ENCODE measurements at places on chromosomes 2 and 18.

DNA sequence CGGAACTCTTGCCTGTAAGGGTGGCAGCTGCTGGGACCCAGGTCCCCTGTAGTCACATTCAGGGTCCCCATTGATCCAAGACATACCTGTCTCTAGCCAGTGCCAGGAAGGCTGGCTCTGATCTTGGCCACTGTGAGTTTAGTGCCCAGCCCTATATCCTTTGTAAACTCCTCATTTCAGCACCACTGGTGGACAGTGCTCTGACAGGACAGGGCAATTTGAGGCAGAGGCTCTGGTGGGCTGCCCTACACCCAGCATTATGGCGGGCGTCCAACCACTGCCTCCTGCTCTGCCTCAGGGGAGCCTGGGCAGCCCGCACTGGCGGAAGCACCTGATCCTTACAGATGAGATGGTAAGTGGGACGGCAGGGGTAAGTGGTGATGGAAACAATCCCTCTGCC is 55.2 kb upstream of the MGAT4A start:
- no peak for DNase-seq

GRCh38 chr2:240670950-240671349 is 11.7 kb downstream of the AQP12B start:
- no peak for DNase-seq

DNA sequence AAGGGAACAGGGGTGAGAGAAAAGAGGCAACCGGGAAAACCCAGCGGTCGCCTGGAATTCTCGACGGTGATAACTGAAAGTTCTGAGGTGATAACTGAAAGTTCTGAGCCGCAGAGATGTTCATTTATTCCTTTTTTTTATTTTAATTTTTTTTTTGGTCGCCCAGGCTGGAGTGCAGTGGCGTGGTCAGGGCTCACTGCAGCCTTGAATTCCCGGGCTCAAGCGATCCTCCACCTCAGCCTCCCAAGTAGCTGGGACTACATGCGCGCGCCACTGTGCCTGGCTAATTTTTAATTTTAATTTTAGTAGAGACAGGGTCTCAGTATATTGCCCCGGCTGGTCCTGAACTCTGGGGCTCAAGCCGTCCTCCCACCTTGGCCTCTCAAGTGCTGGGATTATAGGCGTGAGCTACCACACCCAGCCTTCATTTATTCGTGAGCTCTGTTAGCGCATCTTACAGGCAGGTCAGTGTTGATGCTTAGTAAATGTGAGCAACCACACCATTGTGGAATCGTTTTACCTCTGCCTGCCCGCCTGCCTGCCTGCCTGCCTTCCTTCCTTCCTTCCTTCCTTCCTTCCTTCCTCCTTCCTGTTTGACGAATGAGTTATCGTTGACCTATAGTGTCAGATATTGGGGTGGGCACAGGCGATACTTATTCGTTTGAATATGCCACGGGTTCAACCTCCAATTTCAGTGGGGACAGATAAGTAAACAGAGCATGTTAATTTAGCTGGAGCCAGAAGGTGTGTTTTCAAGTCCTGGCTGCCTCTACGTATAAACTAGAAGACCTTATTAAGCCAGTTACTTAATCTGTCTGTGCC is 557 bp upstream of the E2F6 start:
- no peak for DNase-seq

- no peak for DNase-seq
Measured at GRCh38 chr2:31384351-31384750, 30.2 kb downstream of the XDH start.

DNA sequence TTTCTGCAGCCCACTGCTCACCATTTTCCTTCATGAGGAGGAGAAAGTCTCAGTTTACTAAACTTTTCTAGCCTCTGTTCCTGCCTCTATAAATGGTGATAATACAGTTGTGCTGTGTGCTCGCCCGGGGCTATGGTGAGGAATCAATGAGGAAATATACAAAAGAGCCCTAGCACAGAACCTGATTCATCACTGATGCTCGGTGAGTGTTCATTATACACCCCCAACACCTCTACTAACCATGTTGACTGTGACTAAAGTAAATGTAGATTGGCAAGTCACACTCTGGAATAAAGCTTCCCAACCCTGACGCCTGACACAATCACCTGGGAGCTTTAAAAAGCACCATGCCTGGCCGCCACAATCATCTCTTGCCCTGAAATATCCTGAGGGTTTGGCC is 118.8 kb upstream of the CYP1B1 start:
- no peak for DNase-seq

DNA sequence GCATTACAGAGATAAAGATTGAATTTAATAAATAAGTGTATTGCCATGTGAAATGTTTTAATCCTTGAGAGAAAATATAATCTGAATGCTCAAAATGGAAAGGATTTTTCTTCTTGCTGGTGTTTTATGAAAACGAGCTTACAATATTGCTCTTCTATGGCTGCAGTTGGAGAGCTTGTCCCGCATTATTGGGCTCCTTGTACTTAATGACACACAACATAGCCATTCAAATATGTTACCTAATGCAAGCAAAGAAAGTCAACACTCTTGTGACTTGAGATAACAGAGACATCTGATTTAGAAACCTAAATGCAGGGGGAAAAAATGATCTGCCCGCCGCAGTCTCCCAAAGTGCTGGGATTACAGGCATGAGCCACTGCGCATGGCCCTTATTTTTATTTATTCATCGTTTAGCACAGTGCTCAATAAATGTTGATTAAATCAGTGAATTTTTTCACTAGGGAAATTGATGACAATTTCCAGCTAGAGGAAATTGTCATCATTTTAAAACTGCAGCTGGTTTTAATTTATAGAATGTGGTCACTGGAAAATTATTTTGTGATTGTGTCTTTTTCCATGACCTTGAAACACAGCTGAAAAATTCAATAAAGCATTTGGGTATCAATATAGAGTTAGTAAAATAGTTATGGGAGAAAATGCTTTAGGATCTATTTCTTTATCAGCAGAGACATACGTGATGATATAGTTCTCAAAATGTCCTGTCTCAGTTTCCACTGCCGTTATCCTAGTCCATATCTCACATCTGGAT is 2.4 kb upstream of the PRKD3 start:
- DNase-seq: no peak

DNA sequence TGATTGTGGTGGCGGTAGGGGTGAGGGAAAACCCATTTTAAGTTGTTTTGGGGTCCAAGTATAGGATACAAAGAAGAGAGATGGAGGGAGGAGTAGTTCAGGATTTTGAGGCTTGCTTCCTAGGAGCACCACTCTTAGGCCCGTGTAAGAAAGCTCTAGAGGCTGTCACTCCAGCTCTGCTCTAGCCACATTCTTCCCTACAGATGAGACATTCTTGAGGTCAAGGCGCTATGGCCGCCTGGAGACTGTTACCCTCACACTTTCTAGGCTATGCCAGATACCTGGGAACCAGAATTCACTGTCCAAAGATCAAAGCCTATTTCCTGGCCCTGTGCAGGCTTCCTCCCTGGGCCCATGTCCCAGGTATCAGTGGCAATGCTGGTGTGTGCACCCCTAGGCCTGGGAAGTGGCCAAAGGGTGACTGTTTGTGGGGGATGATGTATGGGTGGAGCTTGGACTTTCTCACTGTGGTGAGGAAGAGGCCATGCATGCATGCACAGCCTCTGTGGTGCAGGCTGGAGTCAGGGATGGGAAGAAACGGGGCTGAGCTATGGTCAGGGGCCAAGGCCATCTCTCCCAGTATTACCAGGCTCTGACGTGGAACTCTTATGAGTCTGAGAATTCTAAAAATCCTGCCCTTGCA is 7.0 kb upstream of the TTL start:
- DNase-seq: no peak

- no peak for DNase-seq
Measured at GRCh38 chr2:64910972-64911433, 78.2 kb upstream of the SLC1A4 start.

- DNase-seq: no peak
Measured at GRCh38 chr2:231395188-231396057, at the start of gene B3GNT7. Gene B3GNT7 (plus strand): TSS chr2:231395710. CDS start chr2:231395804, 94 bp downstream.

DNA sequence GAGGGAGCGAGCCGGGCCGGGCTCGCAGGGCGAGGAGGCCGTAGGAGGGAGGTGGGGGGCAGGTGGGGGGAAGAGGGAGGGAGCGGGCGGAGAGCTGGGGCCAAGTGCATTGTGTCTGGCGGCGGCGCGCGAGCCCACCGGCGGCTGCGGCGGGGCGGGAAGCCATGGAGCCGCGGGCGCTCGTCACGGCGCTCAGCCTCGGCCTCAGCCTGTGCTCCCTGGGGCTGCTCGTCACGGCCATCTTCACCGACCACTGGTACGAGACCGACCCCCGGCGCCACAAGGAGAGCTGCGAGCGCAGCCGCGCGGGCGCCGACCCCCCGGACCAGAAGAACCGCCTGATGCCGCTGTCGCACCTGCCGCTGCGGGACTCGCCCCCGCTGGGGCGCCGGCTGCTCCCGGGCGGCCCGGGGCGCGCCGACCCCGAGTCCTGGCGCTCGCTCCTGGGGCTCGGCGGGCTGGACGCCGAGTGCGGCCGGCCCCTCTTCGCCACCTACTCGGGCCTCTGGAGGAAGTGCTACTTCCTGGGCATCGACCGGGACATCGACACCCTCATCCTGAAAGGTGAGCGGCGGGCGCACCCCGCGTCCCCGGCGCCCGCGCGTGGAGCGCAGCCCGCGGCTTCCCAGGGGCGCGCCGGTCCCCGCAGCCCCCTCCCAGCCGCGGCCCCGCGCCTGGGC is at the start of gene TMEM178A:
TSS of gene TMEM178A (plus strand) at position 107 of the 680 bp plus-strand sequence. CDS start at position 165, 58 bp downstream.
- DNase-seq: no peak

GRCh38 chr2:200985799-200986198 is 22.3 kb upstream of the ORC2 start:
- DNase-seq: no peak

DNA sequence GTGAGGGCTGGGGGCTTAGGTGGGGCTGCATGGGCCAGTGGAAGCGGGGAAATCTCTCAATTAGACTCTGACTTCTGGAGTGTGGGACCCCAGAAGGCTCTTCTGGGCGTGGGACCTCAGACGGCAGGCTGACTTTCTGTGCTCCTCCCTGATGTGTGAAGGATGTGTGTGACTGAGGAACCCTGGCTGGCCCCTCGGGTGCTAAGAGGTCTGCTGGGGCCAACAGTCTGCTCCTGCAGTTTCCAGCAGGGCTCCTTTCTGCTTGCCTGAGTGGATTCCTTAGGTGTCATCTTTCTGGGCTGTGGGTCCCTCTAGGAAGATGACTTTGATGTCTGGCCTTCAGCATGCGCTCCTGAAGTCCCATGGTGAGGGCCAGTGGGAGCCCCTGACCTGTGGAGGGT is 167.5 kb downstream of the DYSF start:
- DNase-seq: no peak

GRCh38 chr2:62265106-62265505 is 69.2 kb downstream of the B3GNT2 start:
- DNase-seq: no peak

GRCh38 chr18:2325308-2325849 is 245.9 kb downstream of the METTL4 start:
- DNase-seq: no peak

DNA sequence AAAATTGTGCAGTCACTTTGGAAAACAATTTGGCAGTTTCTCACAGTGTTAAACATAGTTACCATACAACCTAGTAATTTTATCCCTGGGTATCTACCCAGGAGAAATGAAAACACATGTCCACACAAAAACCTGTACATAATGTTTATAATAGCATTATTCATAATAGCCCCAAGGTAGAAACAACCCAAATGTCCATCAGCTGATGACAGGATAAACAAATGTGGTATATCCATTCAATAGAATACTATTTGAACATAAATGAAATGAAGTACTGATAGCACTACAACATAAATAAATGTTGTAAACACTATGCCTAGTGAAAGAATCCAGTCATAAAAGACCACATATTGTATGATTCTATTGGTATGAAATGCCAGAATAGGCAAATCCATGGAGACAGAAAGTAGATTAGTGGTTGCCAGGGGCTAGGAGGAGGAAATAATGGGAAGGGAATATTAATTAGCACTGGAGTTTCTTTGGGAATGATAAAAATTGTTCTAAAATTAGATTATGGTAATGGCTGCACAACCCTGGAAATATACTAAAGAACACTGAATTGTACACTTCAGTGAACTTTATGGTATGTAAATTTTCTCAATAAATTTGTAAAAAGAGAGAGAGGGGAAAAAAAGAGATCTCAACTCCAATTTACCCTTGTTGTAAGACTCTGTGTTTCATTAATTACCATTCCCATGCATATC is 20.8 kb upstream of the VIT start:
- no peak for DNase-seq

GRCh38 chr2:44044281-44044720 is 48.5 kb upstream of the LRPPRC start:
- peak; percentile 86 for DNase-seq

DNA sequence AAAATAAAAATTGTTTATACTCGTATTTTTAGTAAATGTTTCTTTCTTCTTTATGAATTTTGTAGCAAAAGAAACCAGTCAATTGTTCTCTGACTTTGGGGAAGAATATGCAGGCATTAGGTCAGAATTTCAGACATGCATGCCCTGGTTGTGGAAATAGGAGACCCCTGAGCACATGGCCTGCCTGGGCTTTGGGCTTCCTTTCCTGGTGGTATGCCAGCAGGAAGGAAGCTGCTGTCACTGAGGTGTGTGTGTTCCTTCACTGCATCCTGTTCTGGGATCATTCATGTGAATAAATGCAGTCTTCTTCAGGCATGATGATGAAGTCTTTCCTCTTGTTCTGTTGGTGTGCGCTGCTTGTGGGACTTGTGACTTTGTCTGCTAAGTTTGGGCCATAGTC is 920.2 kb upstream of the VRK2 start:
- no peak for DNase-seq

DNA sequence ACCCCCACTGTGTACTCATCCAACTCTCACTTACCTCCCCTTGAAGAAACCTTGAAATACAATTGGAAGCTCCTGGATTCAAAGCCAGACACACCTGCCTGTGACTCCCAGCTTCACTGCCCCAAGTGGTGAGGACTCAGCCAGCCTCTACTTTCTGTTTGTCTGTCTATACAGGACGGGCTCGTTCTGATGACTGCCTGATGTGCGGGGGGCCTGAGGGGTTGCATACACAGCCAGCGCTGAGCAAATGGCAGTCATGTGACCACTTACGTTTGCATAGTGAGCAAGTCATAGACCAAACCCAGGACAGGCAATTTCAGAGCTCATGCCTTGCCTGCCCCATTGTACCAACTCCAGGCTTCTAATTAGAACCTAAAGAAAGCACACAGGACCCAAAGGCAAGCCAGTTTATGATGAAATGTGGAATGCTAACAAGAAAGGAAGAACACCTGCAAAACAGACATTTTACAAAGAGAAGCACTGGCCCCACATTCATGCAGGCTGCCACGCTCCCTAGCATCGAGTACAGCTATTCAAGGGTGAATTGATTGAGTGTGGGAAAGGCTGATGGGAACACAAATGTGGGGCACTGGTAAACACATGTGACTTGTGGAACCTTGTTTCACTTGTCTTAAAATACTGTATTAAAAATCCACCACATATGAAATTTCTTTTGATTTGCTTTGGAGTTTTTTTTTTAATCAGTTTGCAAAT is 137.8 kb downstream of the LNPK start:
- DNase-seq: no peak

- DNase-seq: no peak
Measured at GRCh38 chr2:241999184-241999583, 129.7 kb downstream of the RTP5 start.

GRCh38 chr2:233247744-233248143 is 3.7 kb upstream of the ATG16L1 start:
- DNase-seq: no peak

All from NCI-H1694 treated with DMSO at 0.1 percent for 48 hours (cell line).